Pons (tissue), 1 donor: ENCODE measurements at places on chromosomes 5 and 9.

GRCh38 chr5:87825583-87825982, 412.9 kb upstream of the CCNH start:
- DNase-seq, result no peak

DNA sequence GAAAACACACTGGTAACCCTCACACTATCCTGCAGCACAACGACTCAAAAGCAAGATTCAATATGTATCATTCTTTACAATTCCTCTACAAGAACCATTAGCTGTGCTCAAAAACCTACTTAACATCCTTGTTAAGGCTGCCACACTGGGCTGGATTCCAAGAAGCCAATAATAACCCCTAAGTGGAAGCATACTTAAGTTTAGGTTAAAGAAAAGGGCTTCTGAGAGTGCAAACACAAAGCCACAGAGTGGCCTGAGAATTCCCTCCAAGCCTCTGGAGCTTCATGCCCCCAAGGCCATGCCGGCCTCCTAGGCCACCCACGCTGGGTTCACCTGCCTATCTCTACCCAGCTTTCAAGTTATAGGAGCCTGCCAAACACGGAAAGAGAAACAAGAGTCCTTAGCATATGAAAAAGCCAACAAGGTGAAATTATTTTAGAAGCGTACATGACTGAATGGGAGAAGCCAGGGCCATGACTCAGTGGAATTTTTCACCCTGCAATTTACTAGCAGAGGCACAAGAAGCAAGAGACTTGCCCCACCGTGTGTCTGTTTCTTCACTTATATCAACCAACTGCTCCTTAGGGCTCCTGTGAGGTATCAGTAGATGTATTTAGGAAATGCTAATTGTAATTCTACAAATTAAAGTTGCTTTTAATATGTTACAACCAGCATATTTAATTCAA, 293.0 kb downstream of the SPOCK1 start:
- no peak for DNase-seq

GRCh38 chr9:8267636-8268035, 468.1 kb upstream of the DMAC1 start:
- DNase-seq, result no peak

DNA sequence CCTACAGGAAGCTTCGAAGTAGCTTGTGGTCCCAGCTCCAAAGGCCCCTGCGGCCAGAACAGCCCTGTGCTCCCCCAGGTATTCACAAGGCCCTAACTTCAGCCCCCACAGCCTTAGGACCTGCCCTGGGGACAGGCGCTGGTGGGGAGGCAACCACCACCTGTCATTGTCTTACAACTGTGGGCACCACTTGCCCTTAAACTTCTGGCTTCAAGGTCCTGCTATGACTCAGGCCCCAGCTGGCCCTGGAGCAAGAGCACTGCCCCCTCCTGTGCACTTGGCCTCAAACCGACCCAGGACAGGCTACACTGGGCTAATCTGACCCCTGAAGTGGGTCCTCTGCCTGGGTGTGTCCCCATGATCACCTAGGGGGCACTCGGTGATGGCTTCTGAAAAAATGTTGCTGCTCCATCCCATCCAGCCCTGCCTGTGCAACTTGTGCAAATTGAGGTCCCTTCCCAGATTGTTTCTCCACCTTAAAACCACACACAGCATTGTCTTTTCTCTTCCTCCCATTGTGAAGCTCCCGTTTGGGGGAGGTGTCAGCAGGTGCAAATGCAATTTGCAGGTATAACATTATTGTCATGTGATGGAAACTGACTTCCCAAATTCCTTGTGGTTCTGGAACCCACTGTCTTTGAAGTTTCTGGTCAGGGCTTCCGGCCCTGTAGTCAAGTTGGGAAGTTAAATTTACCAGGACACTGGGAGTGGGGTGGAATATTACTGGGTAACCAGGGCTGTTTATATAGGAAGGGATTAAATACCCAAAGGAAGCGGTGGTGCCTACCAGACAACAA, 1.1 kb upstream of the PROB1 start:
- DNase-seq, result no peak

DNA sequence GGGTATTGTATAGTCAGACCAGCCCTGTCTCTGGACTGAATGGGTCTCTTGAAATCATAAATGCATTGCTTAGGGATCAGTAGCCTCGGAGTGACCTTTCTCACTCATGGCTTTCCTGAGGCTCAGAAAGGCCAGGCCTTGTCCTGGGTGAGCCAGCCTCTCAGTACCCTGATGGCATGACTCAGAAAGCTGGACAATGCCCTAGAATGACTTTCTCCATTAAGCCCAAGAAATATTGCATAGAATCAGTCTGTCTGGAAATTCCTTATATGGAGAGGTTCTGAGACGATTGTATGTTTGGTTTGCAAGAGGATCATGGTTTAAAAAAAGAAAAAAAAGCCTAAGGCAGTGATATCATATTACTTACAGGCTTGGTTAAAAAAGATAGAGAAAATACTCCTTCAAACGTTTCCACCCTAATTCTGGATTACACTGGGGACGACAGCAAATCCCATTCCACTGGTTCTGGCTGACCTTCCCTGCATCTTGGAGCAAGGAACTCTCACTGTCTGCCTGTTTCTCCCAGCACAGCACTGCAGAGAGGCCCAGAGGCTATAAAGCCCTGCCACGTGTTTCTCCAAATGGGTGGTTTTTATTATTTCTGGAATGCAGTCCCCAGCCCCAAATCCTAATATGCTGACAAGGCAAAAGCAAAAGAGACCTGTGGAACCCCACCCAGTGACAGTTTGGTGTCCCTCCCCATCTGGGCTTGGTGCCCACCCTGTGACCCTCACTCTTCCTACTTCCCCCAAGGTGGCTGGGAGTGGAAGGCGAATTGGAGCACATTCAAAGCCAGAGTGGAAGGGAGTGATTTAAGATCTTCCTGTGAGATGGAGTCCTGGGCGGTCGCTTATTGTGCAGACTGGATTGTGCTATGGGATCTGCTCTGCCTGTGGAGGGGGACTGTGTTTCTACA, 34.4 kb downstream of the MAP1B start:
- DNase-seq, result no peak

- peak; percentile 43 for DNase-seq
Measured at GRCh38 chr9:124291801-124292396, 34.1 kb downstream of the NEK6 start.

- DNase-seq, result no peak
Measured at GRCh38 chr9:131337131-131337848, 47.8 kb downstream of the PLPP7 start.

DNA sequence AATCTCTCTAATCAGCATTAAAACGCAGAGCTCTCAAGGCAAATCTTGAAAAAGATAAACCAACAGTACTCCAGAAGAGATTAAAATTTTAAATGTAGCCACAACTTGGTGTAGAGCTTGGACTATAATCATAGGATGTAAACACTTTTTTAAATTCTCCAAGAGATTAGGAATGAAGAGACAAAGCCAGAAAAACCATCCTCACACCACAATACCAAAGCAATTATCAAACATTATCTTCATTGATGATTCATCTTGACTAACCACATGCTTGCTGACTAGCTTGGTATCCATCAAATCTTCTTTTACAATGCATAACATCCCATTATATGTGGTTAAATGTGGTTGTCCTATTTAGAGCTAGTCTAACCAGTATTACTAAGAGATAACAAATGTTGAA, 815.1 kb downstream of the TLE1 start:
- no peak for DNase-seq

DNA sequence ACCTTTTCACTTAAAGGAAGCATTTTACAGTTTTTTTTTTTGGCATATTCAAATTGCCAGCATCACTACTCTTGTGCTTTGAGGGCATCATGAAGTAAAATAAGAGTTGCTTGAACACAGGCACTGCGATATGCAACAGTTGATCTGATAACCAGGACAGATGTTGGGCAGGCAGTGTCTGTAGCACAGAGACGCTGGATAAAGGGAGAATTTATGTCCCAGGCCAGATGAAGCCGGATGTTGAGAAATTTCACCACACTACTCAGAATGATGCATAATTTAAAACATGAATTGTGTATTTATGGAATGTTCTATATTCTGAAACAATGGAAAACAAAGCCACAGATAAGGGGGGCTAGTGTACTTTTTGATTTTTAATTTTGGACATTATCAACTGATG, 71.4 kb downstream of the SLC12A2 start:
- no peak for DNase-seq

GRCh38 chr9:135075234-135076142, 12.0 kb upstream of the OLFM1 start:
- peak; percentile 20 for DNase-seq

DNA sequence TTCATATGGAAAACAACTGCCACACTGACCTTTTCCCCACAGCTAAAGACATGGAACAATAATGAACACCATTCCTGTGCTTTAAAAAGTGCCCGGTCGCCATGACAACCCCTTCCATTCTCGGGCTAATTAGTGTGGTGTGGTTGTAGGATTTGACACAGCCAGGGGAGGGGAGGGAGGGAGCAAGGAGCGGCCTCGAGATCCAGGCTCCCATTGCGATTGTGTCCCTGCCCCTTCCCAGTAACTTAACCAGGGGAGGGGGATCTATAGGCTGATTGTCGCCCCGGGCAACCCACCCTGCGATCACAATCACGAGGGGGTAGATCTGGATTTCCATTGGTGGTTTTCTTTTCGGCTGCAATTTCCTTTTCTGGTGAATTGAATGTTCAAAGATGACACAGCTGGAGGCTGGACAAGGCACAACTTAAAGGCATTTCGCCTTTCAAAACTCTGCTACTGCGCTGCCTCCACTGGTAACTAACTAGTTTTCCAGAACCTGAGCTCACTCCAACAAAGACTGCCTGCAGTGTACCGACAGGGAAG, 96.7 kb upstream of the RETREG1 start:
- no peak for DNase-seq

DNA sequence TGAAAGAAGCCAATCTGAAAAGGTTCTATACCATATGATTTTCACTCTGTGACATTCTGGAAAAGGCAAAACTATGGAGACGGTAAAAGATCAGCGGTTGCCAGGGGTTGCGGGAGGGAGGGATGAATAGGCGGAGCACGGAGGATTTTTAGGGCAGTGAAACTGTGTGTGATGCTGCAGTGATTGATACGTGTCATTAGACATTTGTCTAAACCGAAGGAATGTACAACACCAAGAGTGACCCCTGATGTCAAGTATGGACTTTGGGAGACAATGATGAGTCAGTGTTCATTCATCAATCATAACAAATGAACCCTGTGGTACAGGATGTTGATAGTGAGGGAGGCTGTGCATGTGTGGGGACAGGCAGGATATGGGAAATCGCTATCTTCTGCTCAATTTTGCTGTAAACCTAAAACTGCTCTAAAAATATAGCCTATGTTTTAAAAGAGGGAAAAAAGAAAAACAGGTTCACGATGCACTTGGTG, 34.4 kb downstream of the ERGIC1 start:
- peak; percentile 52 for DNase-seq

DNA sequence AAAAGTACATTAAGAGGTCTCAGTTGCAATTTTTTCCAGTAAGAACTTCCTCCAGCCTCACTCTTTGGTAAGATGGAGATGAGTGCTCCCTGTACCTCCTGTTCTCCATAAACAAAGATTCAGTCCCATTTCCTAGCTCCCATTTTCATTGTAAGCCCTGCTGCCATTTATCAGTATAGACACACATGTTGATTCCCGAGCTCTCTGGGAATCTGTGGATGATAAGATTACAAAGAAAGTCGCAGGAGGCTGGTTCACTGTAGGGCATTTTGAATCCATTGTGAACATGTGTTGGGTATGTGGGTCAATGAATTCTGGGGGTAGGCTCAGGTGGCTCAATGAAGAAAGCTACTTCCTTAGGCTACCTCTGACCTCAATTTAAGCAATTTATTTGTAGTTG, 36.7 kb downstream of the RGMB start:
- DNase-seq, result no peak

GRCh38 chr5:126497506-126497905, 74.3 kb downstream of the GRAMD2B start:
- DNase-seq, result no peak
